ENCODE measurements at places on chromosomes 7 and 10.

- DNase-seq: no peak
These were observed 41.5 kb upstream of the GARS1 start for GRCh38 chr7:30553141-30553540.

- no peak for DNase-seq
These were observed 76.4 kb downstream of the NKX6-2 start for GRCh38 chr10:132709471-132709951.

DNA sequence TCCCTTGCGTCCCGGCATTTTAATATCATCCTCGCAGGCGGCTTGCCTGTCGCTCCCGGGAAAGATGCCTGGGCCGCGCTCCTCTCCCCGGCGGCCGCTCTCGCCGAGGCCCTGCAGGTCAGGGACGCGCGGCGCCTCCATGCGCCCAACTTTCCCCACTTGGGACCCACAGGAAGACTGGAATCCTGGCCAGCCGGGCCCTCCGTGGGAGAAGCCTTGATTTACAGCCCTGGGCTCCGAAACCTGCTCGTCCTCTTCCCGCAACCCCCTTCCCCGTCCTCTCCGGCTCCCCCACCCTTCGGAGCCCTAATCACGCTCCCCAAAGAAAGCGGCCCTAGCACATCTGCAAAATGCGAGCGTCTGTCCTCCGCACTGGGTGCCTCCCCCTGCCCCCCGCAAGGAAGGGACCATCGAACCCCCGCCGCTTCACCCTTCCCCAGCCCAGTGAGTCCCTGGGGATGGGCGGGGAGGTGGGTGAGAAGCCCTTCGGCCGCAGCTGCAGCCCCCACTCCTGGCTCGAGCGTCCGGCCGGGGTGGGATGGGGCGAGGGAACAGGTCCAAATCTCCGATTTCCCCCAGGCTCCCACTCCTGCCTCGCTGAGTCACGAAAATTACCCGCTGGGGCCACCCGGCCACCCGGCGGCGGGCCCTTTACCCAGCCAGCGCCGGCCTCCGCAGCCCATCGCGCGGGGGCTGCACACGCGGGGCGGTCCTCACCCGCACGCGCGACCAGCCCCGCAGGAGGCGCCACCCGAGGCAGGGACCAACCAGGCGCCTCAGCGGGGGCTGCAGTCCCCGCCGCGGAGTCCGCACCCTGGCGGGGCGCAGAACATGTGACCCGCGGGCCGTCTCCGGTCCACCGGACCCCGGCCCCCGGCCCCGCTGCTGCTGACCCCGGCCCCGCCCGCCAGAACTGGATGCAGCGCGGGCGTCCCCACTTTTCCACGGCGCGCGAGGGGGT is 695 bp downstream of the HSPA12A start:
- DNase-seq: no peak

GRCh38 chr7:33666531-33666930 is 238.8 kb upstream of the BMPER start:
- DNase-seq: no peak

DNA sequence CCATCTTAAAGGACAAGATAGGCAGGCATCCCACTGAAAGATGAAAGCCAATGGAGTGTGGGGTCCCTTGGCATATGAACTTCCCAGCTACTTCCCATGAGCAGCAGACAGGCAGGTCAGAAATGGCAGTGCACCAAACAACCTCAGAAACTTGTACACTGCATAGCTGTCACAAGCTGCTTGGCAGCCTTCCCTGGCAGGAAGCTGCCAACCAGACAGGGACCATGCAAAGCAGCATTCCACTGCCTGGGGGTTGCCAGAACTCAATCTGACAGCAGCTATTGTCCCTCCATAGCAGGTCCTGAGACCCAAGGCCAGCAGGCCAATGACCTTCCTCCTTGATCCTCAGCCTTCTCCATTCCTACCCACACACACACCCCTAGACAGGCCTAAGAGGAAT is 139.5 kb downstream of the PLCE1 start:
- no peak for DNase-seq

- no peak for DNase-seq
These were observed 90.9 kb downstream of the POLR1F start for GRCh38 chr7:19617901-19618300.

GRCh38 chr7:18976715-18977471 is 140.5 kb downstream of the TWIST1 start:
- no peak for DNase-seq

DNA sequence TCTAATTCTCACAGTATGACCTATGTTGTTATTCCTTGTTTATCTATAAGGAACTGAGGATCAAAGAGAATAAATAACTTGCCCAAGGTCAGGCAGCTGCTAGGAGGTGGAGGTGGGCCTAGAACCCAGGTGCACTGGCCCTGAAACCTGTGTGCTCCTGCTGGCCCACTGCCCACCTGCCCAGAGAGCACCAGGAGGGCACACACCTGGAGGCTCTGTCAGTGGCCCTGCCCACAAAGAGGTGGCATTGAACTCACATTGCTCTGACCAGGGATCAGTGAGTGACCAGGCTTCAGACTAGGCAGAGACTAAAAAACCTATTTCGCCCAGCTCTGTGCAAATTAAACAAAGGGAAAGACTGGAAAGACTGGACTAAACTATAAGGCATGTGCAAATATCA is 210.6 kb downstream of the TNS3 start:
- DNase-seq: no peak

- DNase-seq: no peak
These were observed 27.0 kb downstream of the SNX13 start for GRCh38 chr7:17913250-17913649.

DNA sequence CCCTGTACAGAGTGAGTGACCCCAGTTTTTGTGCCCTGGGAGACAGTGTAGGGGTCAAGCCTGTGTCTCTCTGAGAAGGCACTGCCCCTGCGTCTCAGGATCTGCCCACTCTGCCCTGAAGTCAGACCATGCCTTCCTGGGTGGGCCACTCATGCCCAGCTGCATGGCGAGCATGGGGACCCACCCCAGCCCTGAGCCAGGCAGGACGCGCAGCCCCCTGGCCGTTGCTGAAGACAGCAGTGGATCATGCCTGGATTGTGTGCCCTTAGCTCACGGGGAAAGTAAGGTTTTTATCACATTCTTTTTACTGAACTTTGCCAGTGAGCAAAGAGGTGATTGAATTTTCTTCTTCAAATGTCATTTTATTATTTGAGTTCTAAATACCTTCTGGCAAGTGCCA is 66.2 kb downstream of the WDR37 start:
- no peak for DNase-seq

DNA sequence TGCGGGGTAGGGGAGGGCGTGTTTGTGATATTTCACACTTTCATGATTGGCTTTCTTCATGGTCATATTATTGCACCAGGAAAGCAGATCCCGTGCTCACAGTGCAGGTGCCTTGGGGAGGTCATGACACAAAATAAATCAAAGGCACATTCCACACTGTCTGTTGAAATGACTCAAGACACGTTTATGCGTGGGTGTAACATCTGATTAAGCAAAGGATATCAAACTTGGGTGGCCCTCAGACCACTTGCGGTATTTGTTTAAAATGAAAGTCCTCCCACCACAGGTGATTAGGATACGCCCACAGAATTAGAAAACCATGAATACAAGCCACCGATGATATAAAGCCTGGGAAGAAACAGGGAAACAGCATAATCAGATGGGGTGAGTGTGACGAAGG is 51.1 kb downstream of the SVIL start:
- no peak for DNase-seq

DNA sequence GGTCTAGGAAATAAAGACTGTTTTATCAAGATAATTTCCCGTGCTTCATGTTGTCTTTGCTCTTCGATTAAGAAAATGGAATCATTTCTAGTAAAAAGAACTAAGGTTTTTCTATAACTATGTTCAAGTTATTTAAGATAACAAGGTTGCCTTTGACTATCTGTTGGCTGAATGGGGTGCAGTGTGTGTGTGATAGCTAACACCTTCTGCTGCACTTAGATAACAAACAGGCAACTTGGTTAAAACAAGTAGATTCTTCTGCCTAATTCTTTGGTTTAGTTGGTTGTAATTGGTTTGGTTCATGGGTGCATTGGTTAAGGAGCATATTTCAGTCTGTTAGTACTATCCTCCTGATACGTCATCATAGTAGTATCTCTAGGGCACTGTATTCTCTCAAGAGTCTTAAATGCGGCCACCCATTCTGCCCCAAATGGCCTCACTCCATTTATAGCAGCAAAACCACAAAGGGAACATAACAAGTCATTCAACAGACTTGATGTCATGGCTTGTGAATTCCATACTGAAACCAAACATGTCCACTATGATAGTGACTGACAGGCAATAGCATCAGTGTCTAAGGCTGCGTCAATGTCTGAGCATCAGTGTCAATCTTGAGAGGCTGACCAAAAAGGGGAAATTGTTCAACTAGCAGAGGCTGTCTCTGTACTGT is 55.7 kb downstream of the CCDC3 start:
- no peak for DNase-seq

DNA sequence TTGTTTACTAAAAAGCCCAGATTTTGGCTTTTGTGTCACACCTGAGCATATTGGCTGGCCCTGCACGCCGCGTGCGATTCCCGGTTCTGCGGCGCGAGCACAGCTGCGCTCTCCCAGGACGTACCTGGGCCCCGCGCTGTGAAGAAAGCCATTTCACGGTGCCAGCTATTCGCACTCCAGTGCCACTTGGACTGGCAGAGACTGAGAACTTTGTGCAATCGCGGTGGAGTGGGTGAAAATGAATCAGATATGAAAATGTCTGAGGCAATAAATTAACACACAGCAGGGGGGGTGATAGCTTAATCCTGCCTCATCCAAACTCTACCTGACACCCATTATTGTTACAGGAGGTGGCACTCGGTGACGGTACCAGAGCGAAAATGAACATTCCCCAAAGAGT is 330.1 kb upstream of the MGMT start:
- no peak for DNase-seq

- peak; percentile 59 for DNase-seq
These were observed 81.6 kb downstream of the CRTAC1 start for GRCh38 chr10:97948822-97949221.

DNA sequence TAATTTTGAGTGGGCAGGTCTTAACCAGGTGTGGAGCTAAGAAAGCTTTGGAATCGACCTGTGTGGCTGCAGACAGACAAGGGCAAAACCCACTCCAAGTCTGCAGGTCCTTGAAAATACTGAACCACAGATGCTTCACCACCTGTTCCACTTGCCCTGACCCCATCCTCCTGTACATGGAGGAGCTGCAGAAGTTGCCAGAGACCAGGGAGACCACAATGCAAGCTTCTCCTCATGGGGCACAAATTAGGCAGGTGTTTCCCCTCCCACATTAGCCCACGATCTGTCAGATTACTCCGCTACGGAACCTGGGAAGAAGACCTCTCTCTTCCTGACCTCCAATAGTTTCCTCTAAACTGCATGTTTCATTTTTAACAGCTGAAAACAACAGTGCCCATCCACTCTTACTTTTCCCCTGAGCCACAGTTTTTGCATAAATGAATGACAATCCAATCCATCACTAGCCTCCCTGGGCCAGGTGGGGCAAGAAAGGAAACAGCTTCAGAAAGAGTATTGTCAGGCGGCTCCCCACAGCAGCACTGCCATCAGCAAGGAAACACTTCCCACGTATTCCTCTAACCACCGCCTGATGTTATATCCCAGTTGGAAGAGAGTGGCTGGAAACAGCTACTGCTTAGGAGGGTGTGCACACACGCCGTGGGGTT is 141.6 kb downstream of the PRKAG2 start:
- no peak for DNase-seq

DNA sequence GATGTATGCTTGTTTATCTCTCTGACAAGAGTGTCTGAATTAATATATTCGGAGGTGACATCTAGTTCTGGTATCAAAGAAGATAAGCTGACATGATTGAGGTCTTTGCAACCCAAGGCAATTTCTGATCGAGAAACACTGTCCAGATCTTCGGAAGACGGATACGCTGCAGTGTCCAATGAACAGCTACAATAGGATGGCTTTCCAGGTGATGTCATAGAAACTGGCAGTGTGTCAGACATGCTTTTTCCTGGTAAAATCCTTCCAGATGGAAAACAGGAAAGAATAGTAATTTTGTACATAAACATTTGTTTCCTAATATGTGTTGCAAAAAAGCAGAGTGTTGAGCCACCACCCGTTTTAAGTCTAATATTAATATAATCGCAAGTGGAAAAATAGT is 33.4 kb downstream of the VWDE start:
- no peak for DNase-seq

- DNase-seq: peak; percentile 47
These were observed 264.9 kb downstream of the SKIDA1 start for GRCh38 chr10:21260506-21261149.

DNA sequence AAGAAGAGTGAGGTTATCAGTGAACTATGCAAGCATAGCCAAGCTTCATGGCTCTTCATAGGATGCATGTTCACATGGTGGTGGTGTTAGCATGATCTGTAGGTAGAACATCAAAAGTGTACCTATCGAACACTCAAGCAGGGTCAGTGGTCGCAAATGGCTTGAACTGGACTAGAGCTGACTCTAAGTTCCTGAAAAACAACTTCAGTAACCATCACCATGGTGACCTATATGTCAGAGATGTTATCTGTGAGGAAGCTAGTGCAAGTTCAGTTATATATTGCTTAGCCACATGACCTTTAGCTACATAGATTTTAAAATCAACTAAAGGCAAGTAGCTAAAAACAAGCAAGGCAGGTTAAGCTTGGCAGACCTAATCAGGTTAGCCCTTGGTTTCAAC is 163.1 kb upstream of the AGR3 start:
- no peak for DNase-seq

DNA sequence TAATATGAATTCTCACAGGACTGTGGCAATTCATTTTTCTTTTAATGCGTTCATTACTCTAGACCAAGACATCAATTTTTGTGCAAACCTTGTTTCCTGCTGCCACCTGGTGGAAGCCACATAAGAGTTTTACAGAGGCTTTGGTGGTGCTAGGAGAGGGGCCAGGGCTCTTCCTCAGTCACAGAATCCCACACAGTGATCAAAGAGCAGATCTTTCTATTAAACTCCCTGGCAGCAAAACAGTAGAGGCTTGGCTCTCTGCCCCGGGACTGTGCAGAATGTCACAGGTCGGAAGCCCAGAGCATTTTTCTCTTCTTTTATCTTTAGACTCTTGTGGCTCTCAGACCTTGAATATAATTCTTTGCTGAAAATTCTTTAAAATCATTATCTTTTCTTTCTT is 506.4 kb upstream of the C7orf33 start:
- peak; percentile 78 for DNase-seq

- peak; percentile 57 for DNase-seq
These were observed 128.2 kb downstream of the STRA8 start for GRCh38 chr7:135361788-135362187.
